ENCODE measurements at places on chromosomes 1 and 21. TPM values are rescaled to one million over a fixed set of nuclear protein-coding genes. Genes with fewer than 3 reads are reported as not detected.

- H3K36me3 ChIP-seq: no peaks in the 10 kb centered on the region
- no peaks in the 10 kb centered on the region for H3K4me1 ChIP-seq
- H3K27me3 ChIP-seq: no peaks in the 10 kb centered on the region
- H3K4me3 ChIP-seq: no peak overlapping the region
These were observed 139.7 kb upstream of the BEND5 start for GRCh38 chr1:48916130-48917069.

GRCh38 chr1:22853651-22854185 lies 118.9 kb downstream of the LACTBL1 start:
- H3K4me1 ChIP-seq: no peaks in the 10 kb centered on the region
- no peak for DNase-seq
- no peaks in the 10 kb centered on the region for H3K36me3 ChIP-seq
- H3K4me3 ChIP-seq: no peak overlapping the region
- H3K27me3 ChIP-seq: no peaks in the 10 kb centered on the region

GRCh38 chr1:10706376-10706913 lies 90.0 kb downstream of the CASZ1 start:
- no peaks in the 10 kb centered on the region for H3K36me3 ChIP-seq
- DNase-seq: no peak
- no peak overlapping the region for H3K27ac ChIP-seq
- H3K4me3 ChIP-seq: no peak overlapping the region
- H3K27me3 ChIP-seq: peaks cover 4% of the 10 kb centered on the region

DNA sequence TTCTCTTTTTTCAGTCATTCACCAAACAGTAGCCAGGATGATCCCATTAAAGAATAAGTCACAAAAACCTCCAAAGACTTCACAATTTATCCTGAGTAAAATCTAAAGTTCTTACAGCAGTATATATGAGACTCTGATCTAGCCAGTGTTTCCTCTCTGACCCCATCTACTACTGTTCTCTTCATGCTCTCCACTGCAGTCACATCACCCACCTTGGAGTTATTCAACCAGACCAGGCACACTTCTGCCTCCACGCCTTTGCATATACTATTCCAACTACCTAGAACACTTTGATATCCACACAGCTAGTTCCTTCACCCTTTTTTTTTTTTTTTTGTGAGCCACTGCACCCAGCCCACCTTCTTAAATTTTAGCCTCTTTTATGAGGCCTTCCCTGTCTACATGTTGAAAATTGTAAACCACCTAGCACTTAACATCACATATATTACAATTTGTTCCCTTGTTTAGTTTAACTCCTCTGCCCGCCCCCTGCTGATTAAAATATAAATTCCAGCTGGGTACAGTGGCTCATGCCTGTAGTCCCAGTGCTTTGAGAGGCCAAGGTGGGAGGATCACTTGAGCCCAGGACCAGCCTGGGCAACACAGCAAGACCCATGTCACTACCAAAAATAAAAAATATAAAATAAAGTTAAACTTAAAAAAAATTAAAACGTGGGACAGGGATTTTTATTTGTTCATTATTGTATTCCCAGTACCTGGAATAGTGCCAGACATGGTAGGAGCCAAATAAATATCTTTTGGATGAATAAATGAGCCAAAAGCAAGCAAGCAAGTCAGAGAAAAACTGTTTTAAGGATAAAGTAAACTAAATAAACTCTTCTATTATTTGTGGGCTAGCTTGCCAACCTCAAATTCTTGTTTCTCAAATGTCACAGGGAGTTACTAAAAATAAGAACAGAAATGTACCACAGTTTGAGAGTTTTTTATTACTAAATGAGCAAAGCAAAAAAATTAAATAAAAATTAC lies 35.2 kb upstream of the MUTYH start:
- no peak overlapping the region for H3K27ac ChIP-seq
- no peaks in the 10 kb centered on the region for H3K36me3 ChIP-seq
- DNase-seq: peak; percentile 80
- no peaks in the 10 kb centered on the region for H3K27me3 ChIP-seq
- H3K4me3 ChIP-seq: no peak overlapping the region
- H3K4me1 ChIP-seq: peaks cover 6% of the 10 kb centered on the region

DNA sequence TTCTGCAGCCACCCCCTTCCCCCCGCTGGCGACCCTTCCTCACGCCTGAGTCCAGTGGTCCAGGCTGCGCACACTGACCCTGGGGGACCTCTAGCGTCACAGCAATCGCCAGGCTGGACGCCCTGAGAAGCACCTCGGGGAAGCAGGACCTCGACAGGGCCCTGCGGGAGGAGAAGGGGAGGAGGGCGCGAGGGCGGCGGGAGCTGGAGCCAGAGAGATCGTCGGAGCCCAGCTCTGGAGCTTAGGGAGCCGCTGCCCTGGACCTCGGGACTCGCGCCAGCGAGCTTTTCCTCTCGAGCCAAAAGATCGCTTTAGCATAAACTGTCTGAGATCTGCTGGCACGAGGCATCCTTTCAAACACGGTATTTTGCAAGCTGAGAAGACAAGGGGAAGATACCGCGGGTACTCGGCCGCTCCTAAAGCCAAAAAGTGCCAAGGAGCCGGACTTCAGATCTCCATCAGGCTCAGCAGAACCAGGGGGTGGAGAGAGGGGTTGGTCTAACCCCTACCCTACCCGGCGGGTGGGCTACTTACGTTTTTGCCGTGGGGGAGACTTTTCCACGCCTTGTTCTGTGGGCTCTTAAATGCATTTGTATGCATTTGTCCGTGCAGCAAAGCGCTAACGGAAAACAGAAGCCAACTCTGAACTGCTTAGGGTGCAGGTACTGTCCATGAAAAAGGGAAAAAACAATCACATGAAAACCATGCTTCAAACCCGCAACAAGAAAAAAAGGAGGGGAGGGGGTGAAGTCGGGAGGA lies 586 bp downstream of the COL24A1 start:
- no peaks in the 10 kb centered on the region for H3K36me3 ChIP-seq
- no peak overlapping the region for H3K4me3 ChIP-seq
- DNase-seq: peak; percentile 94
- H3K27me3 ChIP-seq: peaks cover 12% of the 10 kb centered on the region

Gene MAN1C1
- 14.7 TPM for total RNA-seq

DNA sequence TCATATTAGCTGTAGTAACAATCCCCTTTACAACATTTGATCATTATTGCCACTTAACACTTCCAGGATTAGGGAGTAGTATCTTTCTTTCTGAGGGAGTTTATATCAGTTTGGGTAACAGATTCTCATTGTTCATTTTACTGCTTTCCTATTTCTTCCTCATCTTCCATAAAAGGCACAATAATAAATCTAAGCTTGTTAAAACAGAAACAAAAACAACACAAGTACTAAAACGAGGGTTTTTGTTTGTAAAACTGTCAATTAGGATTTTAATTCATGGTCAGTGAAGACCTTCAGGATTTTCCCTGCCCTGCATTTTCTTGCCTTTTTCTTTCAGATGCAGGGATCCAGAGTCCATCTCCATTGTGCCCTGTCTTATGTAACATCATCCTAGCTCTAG lies 29.5 kb downstream of the TMED5 start:
- H3K36me3 ChIP-seq: peaks cover 22% of the 10 kb centered on the region
- no peak overlapping the region for H3K27ac ChIP-seq
- no peak overlapping the region for H3K4me3 ChIP-seq

DNA sequence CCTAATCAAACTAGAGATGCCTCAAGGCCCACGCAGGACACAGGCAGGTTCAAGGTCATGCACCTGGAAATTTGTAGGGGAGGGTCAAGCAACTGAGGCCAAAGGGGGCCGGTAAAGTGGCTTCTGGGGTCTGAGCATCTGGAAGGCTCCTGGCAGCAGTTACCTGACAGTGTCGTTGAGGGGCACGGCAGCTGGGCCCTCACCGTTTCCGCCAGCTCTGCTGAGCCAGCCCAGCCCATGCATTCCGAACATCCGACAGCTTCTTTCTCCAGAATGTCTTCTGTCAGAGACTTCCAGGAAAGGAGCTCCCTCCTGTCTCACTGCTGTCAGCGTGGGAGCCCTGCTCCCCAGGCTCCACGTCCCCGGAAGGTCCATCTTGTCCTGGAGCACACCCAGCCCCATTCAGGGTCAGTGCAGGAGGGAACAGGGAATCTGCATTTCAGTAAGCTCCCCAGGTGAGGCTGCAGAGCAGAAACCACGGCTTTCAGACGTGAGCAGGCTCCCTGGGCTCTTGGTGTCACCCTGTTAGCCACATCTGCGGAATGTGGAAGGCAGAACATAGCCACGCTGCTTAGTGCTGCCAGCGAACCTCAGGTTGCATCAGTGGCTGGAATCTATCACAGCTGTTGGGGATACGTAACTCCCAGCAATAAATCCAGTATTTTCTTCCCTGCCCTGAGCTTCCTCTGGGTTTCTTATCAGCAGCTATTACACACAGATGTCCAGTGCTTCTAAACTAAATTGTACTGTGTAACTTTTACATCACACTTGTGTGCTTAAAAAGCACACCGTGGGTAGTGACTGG lies 36.3 kb upstream of the FAM3B start:
- H3K4me3 ChIP-seq: no peak overlapping the region
- no peaks in the 10 kb centered on the region for H3K27me3 ChIP-seq
- no peak overlapping the region for H3K27ac ChIP-seq
- no peak for DNase-seq
- no peaks in the 10 kb centered on the region for H3K4me1 ChIP-seq
- H3K36me3 ChIP-seq: no peaks in the 10 kb centered on the region

- H3K36me3 ChIP-seq: no peaks in the 10 kb centered on the region
- no peak for DNase-seq
- H3K4me1 ChIP-seq: no peaks in the 10 kb centered on the region
- no peak overlapping the region for H3K4me3 ChIP-seq
- no peaks in the 10 kb centered on the region for H3K27me3 ChIP-seq
These were observed 11.0 kb upstream of the TNFRSF8 start for GRCh38 chr1:12052008-12052573.

GRCh38 chr1:1004780-1005697 lies 5.1 kb upstream of the HES4 start:
- H3K27me3 ChIP-seq: no peaks in the 10 kb centered on the region
- peak overlapping the region; percentile 8 for H3K27ac ChIP-seq
- DNase-seq: peak; percentile 82
- no peak overlapping the region for H3K4me3 ChIP-seq

DNA sequence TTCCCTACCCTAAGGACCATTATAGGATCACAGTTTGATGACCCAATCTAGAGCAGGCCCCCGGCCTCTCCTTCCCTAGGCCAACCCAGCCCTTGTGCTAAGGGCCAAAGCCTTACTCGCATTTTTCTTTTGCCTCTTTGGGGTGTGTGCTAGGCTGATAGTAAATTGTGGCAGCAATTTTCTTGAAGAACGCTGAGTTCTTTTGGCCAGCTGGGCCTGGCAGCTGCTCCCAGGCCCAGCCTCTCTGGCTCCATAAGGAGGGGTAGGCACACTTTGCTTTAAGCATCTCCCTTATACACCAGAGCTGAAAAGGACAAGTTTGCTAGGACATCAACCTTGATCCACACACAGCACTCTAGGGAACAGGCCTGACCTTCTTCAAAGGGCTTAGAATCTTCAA lies 4.2 kb downstream of the OLFML2B start:
- no peak overlapping the region for H3K27ac ChIP-seq
- no peak overlapping the region for H3K4me3 ChIP-seq
- peaks cover 6% of the 10 kb centered on the region for H3K4me1 ChIP-seq

Gene RBP7
- total RNA-seq: 2.1 TPM

- no peak overlapping the region for H3K27ac ChIP-seq
- no peaks in the 10 kb centered on the region for H3K27me3 ChIP-seq
- H3K4me1 ChIP-seq: peaks cover 16% of the 10 kb centered on the region
- no peaks in the 10 kb centered on the region for H3K36me3 ChIP-seq
- peak; percentile 55 for DNase-seq
These were observed 522 bp downstream of the LRP8 start for GRCh38 chr1:53327182-53327913.

GRCh38 chr1:161987303-161987702 lies 36.4 kb downstream of the OLFML2B start:
- H3K4me3 ChIP-seq: no peak overlapping the region
- no peaks in the 10 kb centered on the region for H3K36me3 ChIP-seq
- no peaks in the 10 kb centered on the region for H3K4me1 ChIP-seq
- no peak overlapping the region for H3K27ac ChIP-seq
- no peaks in the 10 kb centered on the region for H3K27me3 ChIP-seq
- DNase-seq: no peak

GRCh38 chr1:184150776-184151531 lies 99.4 kb downstream of the TSEN15 start:
- H3K27ac ChIP-seq: no peak overlapping the region
- no peaks in the 10 kb centered on the region for H3K4me1 ChIP-seq
- H3K27me3 ChIP-seq: no peaks in the 10 kb centered on the region
- H3K4me3 ChIP-seq: no peak overlapping the region
- H3K36me3 ChIP-seq: no peaks in the 10 kb centered on the region

All from lung (tissue), 17 donors.